SW 1271 (cell line): ENCODE measurements at places on chromosomes 5 and 9.
A peak's percentile ranks its signal among the peaks of the same experiment; 100 is the strongest.

DNA sequence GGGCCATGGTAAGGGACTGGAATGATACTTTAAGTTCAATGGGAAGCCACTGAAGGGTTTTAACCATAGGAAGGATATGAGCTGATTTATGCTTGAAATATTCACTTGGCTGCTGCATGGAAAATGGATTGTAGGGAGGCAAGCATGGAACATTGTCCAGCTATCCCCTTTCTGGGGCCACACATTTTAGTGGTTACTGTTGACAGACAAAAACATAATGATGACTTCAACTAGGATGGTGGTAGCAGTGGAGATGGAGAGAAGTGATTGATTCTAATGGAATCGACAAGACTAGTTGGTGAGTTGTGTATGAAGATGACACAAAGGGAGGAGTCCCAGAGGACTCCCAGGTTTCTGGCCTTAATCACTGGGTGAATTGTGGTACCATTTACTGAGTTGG is 6.2 kb upstream of the FCHSD1 start:
- no peak for DNase-seq

DNA sequence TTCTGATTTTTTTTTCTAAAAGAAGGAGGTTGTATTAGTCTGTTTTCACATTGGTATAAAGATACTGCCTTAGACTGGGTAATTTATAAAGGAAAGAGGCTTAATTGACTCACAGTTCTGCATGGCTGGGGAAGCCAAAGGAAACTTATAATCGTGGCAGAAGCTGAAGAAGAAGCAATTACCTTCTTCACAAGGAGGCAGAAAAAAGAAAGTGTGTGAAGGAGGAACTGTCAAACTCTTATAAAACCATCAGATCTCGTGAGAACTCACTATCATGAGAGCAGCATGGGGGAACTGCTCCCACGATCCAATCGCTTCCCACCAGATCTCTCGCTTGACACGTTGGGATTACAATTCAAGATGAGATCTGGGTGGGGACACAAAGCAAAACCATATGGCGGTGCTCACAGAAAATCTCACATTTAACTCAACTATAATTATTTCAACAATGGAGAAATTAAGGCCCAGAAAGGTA is 27.1 kb downstream of the DPYSL3 start:
- DNase-seq = no peak

GRCh38 chr5:21184581-21184980 is 1196.6 kb upstream of the CDH18 start:
- DNase-seq = no peak

GRCh38 chr5:31825518-31826068 is 186.7 kb downstream of the PDZD2 start:
- peak; percentile 73 for DNase-seq

- DNase-seq = no peak
These were observed 5.8 kb upstream of the SNAPC3 start for GRCh38 chr9:15416880-15417279.

- DNase-seq = no peak
These were observed 99.6 kb upstream of the CCDC112 start for GRCh38 chr5:115396081-115396480.

DNA sequence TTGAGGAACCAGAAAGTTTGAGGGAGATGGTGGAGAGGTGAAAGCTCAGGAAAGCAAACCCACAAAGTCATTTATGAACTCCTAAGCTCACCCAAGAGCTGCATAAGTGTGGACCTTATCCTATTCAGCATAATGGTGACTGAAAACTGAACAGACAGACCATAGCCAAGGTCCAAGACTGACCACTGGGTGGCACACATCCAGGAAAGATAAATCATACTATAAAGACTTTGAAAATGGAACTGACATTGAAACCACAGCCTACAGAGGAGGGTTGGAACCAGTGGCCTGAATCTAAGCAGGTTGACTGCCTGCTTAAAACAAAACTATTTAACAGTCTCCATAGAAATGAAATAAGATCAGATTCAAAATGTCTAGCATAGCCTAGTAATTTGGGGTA is 121.0 kb upstream of the RGS7BP start:
- no peak for DNase-seq

DNA sequence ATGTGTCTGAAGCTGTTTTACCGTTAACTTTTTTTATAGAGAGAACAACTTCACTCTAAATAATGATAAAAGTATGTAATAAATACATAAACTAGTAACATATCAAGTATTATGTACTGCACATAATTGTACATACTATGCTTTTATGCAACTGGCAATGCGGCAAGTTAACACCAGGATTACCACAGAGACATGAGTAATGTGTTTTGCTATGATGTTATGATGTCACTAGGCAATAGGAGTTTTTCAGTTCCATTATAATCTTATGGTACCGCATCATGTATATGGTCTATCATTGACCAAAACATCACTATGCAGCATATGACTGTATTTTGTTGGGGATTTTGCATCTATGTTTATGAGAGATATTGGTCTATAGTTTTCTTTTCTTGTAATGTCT is 326.4 kb upstream of the TARS1 start:
- DNase-seq = no peak

DNA sequence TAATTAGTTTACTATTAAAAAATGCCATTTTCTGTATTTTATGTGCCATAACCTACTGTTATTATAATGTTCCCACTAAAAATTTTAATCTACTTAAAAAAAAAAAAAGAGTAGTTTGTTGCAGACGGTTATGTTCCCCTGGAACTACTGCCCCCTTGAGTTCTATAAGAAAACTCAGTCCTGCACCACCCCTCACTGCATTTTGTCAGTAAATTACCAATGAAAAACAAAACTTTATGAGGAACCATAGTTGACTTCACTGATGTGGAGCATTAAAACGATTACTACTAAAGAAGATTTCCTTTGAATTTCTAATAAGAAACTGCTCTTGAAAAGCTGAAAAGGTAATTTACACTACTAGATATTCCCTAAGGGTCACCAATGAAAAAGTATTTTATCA is 288.7 kb downstream of the FBXL17 start:
- peak; percentile 14 for DNase-seq

DNA sequence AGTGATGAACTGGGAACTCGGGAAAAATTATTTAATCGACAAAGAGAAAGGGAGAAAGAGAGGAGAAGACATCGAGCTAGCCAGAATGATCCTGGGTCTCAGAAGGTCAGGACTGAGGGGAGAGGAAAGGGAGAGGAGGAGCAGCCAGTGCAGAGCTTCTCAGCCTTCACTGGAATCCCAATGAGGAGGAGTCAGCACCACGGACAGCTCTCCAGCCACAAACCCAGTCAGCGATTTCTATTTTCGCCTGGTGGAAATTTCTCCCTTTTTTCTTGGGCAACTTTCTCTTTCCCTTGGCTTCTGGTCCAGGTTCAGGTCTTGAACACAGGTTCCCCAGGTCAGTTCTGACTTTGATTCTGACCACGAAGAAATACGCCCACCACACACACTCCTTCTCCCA is 1.6 kb upstream of the BRINP1 start:
- peak; percentile 1 for DNase-seq

DNA sequence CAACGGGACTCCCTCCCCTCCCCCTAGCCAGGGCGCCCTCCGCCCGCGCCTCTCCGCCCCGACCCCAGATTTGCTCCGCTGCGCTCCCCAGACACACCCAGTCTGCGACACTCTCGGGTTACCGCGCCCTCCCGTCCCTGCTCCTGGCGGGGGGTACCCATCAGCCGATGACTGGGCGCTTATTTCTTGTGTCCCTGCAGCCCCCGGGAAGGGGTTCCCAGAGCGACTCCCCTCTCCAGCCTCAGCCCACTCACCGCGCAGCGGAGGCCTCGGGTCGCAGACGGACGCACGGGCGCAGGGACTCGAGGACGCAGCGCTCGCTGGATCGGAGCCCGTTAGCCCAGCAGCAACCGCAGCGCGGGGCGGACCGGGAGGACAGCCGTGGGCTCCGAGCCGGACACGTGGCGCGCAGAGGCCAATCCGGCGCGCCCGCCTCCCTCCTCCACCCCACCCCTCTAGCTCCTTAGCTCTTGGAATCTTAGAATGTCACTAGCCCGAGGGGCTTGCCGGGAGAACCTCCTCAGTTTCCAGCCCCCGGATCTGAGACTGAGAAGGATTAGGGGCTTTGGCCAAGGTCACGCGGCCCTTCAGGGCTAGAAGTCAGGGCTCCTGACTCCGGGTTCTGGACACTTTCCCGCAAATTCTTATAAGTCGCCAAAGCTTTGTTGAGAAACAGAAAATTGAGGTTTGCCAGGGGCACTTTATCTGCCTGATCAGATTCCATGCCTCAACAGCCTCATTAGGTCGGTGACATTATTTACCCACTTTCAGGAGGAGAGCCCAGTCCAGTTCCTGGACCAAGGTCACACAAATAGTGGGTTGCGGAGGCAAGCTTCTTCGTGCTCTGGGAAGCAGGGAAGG is at the start of gene ANXA6:
TSS of gene ANXA6 (minus strand) at position 354 of the 861 bp plus-strand sequence. CDS start 9,878 bp downstream, outside the sequence.
- peak; percentile 60 for DNase-seq
